Muscle of back (tissue), 13 donors: ENCODE measurements at places on chromosomes 12 and 14.

DNA sequence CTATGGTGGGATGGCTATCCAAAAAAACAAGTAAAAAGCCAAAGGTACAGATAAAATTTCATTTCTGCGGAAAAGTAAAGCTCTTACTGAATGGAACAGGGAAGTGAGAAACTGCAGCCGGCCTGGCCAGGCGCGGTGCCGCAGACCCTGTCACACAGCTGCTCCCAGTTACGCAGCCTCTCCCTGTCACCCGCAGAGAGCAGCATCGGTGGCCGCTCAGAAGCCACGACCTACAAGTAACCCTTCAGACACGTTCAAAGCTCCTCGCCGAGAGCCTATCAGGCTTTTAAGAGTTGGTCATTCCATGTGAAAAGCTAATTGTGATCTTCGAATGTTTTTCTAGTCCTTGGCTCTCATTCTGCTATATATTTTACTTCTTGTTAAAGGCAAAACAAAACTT, 11.0 kb upstream of the ANKLE2 start:
- no peak for DNase-seq

DNA sequence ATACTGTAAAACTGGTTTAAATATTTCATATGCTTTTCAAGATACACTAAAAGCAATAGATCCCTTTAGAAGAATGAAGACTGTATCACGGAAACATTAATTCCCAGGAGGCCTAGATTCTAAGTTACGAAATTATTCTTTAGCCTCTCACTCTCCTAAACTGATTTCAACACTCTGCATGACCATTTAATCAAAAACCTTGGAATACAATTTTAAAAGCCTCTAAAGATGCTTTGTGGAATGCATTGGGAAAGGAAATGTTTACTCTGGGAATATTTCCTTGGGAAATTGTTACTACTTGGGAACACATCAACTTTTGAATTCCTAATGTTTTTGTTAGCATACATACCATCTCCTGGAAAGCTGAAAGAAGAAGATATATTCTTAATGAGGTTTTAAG, 255.7 kb upstream of the FAR2 start:
- peak; percentile 73 for DNase-seq

- no peak for DNase-seq
Measured at GRCh38 chr14:73027546-73027945, 640 bp upstream of the ZFYVE1 start.

GRCh38 chr12:12817616-12818015, 4.5 kb downstream of the DDX47 start:
- DNase-seq: no peak

DNA sequence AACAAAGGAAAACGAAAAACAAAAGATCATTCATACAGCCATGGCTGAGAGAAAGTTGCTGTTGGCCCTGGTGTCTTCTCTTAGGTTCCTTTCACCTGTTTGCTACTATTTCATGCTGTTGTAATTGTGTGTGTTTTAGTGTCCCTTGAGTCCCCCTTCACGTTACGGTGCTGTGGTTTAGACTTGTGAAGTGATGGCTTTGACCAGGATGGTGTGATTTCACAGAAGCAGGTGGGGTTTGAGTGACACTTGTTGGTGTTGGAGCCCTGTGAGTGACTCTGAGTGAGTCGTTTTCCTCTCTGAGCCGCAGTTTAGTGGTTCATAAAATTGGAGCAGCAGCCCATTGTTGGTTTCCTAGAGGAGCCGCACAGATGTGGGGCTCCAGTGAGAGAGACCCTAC, 635.4 kb downstream of the VRK1 start:
- no peak for DNase-seq

DNA sequence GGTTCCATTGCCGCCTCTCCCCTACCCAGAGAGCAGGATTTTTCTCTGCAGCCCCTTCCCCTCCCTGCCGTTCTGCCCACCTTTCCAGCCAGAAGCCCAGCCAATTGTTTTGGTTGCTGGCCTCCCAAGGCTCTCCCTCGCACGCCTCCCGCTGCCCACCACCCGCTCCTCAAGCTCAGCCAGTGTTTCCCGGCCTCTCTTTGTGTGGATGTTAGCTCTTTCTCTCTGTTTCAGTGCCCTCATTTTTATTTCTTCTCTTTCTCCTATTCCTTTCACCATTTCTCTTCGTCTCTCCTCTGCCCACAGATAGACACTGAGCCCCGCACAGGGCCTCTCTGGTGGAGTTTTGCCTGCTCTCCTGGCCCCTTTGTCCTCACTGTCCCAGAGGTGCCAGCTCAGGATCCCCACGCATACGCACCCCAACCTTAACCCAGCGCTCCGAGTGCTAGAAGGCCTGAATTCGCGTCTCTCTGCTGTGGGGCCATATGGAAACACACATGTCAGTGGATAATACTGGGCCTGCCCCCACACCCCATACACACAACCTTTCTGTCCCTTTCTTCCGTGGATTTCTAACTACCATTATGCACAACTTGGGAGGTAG, 54.9 kb downstream of the SMUG1 start:
- DNase-seq: no peak

DNA sequence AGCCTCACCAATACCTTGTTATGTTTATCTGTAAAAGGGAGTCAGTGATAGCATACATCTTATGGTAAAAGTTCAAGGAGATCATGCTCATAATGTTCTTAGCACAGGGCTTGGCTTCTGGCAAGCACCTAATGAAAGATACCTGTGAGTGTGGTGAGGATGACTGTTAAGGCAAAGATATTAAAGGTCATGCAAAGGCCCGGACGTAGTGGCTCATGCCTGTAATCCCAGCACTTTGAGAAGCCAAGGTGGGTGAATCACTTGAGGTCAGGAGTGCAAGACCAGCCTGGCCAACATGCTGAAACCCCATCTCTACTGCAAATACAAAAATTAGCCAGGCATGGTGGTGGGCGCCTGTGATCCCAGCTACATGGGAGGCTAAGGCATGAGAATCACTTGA, 425.9 kb upstream of the TBX3 start:
- DNase-seq: no peak

- DNase-seq: no peak
Measured at GRCh38 chr14:30638926-30639325, 16.8 kb downstream of the SCFD1 start.

DNA sequence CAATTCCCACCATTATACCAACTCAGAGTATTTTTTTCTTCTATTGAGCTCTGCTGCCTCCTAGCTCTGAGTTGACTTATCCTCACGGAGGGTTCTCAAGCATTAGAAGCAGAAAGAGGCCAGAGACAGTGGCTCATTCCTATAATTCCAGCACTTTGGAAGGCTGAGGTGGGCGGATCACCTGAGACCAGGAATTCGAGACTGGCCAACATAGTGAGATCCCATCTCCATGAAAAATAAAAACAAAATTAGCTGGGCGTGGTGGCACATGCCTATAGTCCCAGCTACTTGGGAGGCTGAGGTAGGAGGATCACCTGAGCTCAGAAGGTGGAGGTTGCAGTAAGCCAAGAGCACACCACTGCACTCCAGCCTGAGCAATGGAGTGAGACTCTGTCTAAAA, 21.0 kb downstream of the HPD start:
- DNase-seq: no peak

DNA sequence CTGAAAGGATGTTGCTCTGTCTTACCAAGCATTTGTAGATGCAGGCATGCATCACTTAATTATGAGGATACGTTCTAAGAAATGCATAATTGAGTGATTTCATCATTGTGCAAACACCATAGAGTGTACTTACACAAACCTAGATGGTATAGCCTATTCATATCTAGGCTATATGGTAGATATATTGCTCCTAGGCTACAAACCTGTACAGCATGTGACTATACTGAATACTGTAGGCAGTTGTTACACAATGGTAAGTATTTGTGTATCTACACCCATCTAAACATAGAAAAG, 75.9 kb downstream of the IFT81 start:
- no peak for DNase-seq

- DNase-seq: no peak
Measured at GRCh38 chr14:89921346-89921745, 33.2 kb downstream of the EFCAB11 start.

- no peak for DNase-seq
Measured at GRCh38 chr12:72612171-72612570, 340.0 kb downstream of the TRHDE start.

DNA sequence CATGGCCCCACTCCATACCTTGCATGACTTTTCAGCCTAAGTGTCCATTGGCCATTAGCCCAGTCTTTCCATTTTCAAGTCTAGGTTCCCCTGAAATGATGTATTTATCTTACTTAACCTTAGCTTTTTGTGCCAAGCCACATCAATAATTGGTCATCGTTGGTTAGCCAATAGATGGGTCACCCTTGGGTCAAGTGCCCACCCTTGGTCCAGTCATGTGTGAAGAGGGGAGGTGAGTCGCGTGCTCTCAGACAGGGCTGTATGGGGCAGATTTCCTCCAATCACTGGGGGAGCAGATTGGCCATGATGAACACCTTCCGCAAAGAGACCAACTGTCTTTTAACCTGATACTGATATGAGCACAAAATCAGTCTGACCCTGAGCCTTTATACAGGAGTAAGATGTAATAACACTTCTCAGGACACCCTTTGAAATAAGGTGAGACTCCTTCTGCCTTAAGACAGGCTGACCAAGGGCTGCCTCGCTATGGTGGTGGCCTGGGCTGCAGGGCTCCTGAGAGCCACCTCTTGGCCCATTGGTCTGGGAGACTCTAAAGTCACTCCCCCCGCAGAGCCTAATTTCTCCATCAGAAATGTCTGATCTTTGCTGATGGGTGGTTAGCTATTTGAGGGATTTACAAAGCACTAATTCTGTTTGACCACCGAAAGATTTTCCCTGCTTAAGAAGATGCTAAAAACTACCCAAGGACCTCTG, 143.2 kb downstream of the ZFP36L1 start:
- DNase-seq: no peak

DNA sequence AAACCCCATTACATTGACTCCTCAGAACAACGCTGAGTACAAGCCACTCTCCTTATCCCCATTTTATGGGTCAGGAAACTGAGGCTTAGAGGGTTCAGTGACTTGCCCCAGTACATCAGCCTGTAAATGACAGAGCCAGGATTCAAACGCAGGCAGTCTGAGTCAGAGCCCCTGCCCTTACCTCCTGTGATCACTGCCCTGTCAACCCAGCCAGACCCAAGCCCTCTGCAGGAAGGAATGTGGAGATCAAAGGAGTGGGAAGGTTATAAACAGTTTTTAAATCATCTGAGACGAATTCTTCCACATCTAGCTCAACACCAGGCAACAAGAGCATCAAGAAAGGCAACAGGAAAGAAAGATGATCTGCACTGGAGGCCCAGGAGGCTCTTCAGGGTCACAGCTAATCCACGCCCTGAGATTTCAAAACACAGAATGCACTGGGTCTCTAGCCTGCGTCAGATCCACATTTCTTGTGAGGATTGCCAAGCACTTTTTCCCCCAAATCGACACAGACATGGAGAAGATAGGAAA, 38.5 kb downstream of the SPTB start:
- no peak for DNase-seq

DNA sequence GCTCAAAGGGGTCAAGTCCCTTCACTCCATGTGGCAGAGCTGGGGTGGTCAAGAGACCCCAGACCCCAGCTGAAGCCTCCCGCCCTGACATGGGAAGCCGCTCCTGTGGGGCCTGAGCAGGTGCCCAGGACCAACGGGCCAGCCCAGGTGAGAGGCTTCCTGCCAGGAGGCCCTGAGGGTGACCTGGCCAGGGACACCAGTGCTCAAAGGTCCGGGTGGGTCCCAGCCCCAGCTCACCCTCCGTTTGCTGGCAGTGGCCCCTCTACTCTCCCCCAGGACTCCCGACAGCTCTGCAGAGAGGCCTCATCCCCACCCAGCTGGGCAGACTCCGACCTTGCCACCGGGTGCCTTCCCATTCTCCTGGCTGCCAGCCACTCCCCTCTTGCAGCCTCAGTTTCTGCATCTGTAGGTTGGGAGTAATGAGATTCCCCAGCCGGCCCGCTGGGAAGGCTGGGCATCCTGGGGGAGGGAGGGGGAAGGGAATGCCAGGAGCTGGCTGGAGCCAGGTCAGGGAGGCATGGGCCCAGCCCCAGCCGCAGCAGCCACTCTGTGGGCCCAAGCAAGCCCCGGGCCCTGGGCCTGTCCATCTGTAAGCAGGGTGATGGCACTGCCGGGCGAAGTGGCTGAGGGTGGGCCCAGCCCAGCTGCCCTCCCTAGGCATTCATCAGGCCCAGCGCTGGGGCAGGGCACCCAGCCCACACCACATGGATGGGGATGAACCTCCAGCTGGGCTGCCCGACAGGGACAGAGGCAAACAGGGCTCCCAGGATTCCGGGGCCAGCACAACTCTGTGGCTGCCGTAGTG, 10.3 kb upstream of the INF2 start:
- no peak for DNase-seq

DNA sequence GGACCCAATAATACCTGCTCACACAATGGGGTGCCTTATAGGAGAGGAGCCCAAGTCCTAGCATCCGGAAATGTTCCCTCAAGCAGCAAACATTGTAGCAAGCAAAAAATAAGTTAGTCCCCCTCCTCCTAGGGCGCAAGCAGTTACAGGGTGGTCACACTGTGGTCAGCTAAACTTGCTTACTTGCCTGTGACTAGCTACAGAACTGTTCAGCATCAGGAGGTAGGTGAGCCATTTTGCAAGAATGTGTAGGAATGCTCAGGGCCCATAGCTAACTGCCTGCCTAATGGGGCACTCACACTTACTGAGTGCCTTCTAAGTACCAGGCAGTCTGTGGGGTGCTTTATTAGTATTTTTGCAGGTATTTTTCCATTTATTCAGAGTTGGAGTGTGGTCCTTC, 154.6 kb upstream of the GRIN2B start:
- DNase-seq: no peak

DNA sequence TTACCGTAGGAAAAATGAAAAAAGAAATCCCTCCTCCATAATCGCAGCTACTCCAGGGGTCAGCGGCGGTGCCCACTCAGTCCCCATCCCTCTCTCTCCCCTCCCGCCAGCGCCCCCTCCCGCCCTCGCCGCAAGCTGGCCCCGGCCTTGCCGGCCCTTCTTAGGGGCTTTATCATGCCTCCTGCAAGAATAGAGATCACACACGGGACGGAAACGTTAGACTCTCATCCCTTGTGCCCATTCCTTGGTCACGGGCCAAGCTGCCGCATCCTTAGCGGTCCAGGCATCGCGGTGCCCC, 692 bp upstream of the COX14 start:
- no peak for DNase-seq

DNA sequence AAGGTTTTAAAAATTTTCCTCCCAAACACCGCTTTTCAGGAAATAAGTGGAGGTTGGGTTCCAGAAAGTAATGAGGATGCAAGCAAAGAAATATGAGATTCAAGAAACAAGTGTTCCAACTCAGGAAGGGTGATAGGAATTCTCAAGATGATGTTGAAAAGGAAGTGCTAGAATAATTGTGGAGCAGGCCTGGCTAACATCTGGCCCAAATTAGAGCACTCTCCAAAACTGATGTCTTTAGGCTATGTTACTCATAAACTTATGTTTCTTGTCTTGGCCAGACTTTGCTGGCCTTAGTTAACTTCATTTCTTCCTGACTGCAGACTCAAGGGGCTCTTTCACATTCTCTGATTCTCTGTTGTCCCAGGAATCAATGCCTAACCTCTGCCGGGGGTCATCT, 116.3 kb downstream of the TMTC3 start:
- DNase-seq: peak; percentile 73

GRCh38 chr12:55717011-55718007, 1.5 kb downstream of the BLOC1S1 start:
- DNase-seq: no peak
